Posterior cingulate gyrus (tissue), 11 donors: ENCODE measurements at places on chromosomes 6 and 20.

DNA sequence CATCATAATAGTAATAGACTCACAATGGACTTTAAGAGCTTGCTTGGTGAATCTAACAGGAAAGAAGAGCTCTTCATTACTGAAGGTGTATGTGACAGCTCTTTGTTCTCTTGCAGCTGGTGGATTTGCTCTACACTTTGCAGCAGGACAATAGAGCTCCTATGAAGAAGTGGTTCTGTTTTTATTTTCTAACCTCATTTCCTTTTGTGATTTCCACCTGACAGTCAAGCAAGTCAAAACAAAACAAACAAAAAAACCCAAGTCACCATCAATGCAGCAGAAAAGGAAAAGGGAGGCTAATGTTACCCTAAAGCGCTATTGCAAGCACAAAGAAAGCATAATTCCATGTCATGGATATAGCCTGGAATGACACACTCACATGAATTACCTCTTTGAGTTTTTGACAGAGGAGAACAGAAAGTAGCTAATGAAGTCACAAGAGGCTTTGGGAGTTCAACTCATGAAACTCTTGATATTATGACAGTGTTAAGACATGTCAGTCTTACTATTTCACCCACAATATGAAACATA lies 1188.1 kb downstream of the EPHA7 start:
- no peak for DNase-seq

DNA sequence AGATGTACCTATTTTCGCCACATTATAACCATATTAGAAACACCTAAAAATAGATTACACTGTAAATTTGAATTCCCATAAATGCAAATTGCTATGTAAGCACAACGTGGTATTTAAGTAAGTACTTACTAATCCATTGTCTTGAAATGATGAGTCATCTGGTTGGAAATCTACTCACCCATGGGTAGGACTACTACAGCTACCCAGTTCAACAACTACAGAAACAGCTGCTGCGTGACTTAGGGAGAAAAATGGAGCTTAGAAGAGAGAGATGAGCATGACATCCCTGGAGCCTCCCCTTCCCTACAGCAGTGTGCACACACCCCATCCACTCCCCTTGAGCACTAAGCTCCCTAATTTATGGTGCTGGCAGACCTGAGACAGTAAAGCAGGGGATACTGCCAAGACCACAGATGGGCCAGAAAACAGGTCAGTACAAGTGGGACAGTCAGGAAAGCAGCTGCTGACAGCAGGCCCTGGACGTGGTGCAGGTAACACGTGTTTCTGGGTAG lies 26.9 kb downstream of the RRAGD start:
- DNase-seq: no peak

- no peak for DNase-seq
Measured at GRCh38 chr20:62122654-62123449, 577 bp downstream of the LSM14B start.

DNA sequence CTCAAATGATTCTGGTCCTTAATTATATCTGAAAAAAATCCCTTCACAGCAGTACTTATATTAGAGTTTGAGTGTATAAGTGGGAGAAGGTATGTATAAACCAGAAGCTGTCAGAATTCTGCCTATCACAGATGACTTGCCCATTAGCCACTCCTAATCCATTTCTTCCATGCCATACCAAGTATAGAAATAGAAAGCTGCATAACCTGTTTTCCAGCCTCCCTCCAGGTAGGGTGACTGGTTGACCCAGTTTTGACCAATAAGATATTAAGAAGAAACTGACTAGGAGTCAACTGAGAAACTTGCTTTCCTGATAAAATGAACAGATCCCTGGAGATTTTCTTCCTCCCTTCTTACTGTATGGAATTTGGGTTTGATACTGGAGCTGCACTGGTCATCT lies 112.2 kb upstream of the GRIK2 start:
- DNase-seq: no peak

- no peak for DNase-seq
Measured at GRCh38 chr6:106849120-106849519, 125.4 kb downstream of the CD24 start.

GRCh38 chr20:18727032-18727508 lies 86.5 kb upstream of the SCP2D1 start:
- DNase-seq: no peak

DNA sequence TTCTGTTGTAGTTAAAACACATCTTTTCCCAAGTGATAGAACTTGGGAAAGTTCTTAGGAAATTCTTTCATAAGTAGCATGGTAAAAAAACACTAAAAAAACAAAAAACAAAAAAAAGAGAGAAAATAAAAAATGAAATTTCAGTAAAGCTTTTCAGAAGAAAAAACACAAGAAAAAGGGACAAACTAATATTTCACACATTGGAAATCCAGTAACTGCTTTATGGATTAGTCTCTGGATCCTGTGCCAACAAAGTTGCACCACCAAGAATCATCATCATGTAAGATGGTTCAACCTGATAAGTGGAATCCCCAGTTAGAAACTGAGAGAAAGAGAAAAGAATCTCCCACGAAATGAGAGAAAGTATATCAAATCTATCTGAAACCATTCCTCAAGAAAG lies 144.2 kb downstream of the GMDS start:
- DNase-seq: no peak

- no peak for DNase-seq
Measured at GRCh38 chr6:34147906-34148630, 2.2 kb upstream of the GRM4 start.

GRCh38 chr6:13004601-13005000 lies 288.0 kb downstream of the PHACTR1 start:
- no peak for DNase-seq
